ENCODE measurements at places on chromosomes 12 and 14.

DNA sequence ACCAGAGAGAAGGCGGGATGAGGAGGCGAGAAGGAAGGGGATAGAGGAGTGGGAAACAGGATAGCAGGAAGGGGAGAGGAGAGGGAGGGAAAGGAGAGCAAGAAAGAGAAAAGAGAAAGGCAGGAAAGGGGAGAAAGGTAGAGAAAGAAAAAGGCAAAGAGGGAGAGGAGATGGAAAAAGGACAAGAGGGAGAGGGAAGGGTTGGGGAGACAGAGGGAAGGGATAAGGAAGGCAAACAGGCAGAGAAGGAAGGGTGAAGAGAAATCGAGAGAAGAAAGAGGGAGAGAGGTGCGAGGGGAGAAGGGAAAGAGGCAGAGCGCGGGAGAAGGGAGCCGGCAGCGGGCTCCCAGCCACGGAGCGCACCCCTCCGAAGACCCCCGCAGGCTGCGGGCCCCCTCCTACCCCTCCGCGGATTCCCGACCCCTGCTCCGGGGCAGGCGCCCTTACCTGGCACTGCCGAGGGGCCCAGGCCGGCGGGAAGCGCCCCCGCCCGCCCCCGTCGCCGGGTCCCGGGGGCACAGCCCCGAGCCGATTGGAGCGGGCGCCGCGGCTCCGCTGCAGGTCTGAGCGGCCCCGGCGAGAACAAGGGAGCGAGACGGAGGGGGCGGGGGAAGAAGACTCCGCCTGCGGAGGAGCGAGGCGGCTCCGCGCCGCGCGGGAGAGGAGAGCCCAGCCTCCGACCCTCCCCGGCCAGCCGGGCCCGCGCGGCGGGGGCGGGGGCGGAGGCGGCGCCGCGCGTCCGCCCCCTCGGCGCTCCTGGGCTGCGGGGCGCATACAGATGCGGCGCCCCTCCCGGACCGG lies at the start of gene CDH24:
Gene CDH24, minus strand, starts transcription at position 565 of the 801 bp plus-strand sequence. CDS start 1,787 bp downstream, outside the sequence.
- peak; percentile 47 for DNase-seq

GRCh38 chr12:107501681-107502080 lies 183.9 kb upstream of the PWP1 start:
- no peak for DNase-seq

DNA sequence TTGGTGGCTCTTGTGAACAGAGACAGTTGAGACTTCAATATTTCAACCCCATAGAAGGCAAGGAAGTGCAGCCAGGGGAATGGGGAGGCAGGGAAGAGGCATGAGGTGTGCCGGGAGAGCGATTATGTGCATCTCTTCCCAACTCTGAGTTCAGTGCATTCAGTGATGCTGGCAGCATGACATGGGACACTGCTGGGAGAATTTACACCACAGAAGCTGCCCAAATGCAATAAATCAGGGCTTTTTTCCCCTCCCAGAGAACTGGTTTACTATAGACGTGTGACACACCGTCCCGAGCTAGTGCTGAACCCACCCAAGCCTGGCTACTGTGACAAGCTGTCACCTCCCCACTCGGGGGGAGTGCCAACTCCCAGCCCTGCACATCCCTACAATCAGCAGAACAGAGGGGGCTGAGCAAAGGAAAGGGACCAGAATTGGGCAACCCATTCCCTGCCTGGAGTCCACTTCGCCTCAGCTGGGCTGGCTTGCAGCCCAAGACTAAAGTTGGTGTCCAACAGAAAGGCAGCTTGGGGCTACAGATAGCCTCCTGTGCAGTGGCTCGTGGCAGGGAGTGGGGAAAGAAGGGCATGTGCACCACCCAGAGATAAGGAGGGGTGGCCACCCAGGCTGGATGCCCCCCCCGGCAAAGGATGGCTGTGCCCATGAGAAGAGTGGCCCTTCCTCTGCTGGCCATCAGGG lies 16.7 kb downstream of the AHSA1 start:
- no peak for DNase-seq

DNA sequence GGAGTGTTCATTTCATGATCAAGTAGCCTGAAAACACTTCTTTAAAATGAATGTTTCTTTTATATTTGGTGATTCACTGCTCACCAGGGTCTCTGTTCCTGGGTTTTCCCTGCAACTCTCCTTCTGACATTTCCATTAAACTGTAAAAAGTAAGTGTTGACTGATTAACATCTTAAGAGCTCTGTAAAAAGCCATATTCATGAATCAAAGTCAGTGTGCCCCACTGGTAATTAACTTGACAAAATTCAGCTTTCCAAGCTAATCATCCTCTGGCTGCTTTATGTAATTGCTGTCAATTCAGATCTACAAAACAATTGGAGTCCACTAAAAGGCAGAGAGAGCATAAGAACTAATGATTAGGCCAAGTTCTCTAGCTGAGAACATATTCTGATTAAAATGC lies 41.6 kb downstream of the CNTN1 start:
- DNase-seq = no peak

DNA sequence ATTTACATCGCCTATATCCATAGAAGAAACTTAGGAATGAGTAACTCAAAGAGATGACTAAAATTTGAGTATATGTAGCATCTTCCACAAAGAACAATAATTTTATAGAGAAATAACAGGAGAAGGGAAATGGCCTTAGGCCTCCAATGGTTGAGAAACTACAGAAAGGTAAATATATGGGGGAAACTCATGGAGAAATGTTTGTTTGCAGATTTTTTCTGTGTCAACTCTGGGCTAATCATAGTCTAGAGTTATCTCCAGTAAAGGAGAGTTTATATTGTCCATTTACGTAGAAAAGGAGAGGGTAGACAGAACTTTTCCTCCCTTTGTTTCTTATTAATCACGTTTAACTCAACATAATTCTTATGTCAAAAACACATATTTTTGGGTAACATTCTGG lies 244.2 kb downstream of the GLT1D1 start:
- no peak for DNase-seq

- no peak for DNase-seq
These were observed 48.4 kb downstream of the ZNF641 start for GRCh38 chr12:48302161-48302911.

DNA sequence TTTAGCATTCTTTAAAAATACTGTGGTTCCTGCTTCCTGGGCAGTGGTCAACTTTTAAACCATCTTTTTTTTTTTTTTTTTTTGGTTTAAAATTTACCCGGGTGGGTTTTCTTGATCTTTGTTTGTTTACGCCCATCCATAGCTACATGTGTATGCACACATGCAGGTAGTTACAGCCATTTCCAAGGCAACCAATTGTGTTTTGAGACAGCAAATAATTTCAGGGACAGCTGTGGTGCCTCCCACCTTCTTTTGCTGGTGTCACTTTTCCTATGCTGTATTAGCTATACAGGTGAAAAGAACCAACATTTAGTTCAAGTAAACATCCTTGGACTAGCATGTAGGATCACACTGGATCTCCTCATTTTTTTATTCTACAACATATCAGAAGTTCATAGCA lies 52.0 kb upstream of the PSMA6 start:
- no peak for DNase-seq

GRCh38 chr14:63712123-63712522 lies 15.7 kb downstream of the SGPP1 start:
- DNase-seq = no peak

DNA sequence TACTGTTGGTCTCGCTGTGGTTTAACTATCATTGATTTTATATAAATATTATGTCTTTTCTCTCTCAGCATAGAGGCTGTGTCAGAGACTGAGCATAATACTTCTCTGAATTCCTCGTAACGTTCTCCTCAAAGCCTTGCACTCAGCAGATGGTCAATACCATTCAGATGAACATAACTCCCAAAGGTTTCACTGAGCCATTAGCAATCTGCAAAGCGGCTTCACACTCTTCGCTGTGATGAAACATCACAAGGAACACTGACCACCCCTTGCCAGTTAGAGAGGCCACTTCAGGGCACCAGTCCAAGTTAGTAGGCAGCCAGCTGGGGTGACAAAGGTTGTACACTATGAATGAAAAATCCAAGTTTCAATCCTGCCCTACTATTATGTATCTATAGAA lies 30.1 kb upstream of the STON2 start:
- no peak for DNase-seq

- DNase-seq = no peak
These were observed 921 bp downstream of the RAD51B start for GRCh38 chr14:67820428-67820971.

DNA sequence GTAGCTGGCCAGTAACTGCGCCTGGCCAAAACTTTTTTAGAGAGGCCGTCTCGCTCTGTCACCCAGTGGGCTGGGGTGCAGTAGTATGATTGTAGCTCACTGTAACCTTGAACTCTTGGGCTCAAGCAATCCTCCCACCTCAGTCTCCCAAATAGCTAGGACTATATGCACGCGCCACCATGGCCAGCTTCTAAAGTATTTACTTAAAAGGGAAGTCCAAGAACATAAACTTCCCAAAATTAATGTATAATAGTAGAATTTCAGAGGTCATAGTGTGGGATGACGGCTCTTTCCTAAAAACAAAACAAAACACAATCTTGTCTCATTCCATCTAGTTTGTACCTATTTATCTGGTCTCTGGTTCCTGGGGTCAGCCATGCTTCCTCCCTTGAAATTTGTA lies 42.2 kb upstream of the FOS start:
- no peak for DNase-seq

GRCh38 chr14:101134851-101135433 lies 231.4 kb upstream of the RTL1 start:
- DNase-seq = no peak

GRCh38 chr12:112950701-112951100 lies 12.4 kb downstream of the OAS3 start:
- no peak for DNase-seq

- DNase-seq = no peak
These were observed 541.9 kb upstream of the TBX3 start for GRCh38 chr12:115225845-115226244.

DNA sequence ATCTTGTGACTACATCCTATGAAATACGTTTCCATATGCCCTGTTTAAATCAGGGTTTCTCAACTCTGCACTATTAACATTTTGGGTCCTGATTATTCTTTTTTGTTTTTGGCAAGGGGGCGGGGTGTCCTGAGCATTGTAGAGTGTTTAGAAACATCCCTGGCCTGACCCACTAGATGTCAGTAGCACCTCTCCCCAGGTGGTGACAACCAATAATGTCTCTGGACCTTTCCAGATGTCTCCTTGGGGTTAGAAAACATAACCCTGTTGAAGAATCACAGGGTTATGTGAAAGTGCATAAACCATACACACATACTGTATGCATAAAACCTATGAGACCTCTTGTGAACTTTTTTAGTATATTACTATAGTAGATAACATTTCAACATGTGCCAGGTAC lies 1.4 kb downstream of the ACAD10 start:
- DNase-seq = no peak

GRCh38 chr12:25840678-25841465 lies 117.6 kb upstream of the RASSF8 start:
- DNase-seq = no peak
